ENCODE measurements at places on chromosomes 7 and 10. TPM values are rescaled to one million over a fixed set of nuclear protein-coding genes. Genes with fewer than 3 reads are reported as not detected.

Gene PDK4
- total RNA-seq, result not detected

Gene SEMA4G
- 1.1 TPM for total RNA-seq

Gene PNLIPRP3
- total RNA-seq, result 13.4 TPM

Gene DBNL
- total RNA-seq, result 140 TPM

Gene FKBP14
- total RNA-seq, result 17.5 TPM

Gene NPC1L1
- total RNA-seq, result not detected

Gene CALML5
- total RNA-seq, result 2.4 TPM

Gene LYZL2
- not detected for total RNA-seq

Gene ATOH7
- 0.07 TPM for total RNA-seq

Gene LGI1
- not detected for total RNA-seq

Gene TCAF2
- total RNA-seq, result 0.14 TPM

Gene RPA3
- 88.1 TPM for total RNA-seq

Gene ZNF655
- total RNA-seq, result 55.1 TPM

Gene HOXA1
- total RNA-seq, result 8.3 TPM

Gene RBM20
- total RNA-seq, result not detected

Gene AP1S1
- total RNA-seq, result 164 TPM

Gene LBX1
- total RNA-seq, result not detected

Gene ASAH2
- total RNA-seq, result 4.0 TPM

Gene CEP55
- 58.5 TPM for total RNA-seq

Gene VSIR
- 4.0 TPM for total RNA-seq

Gene SPDYE1
- not detected for total RNA-seq

Gene TOMM7
- 280 TPM for total RNA-seq

Gene GBX1
- total RNA-seq, result not detected

Gene SKAP2
- 18.5 TPM for total RNA-seq

Gene NRG3
- not detected for total RNA-seq

Gene WNT2
- not detected for total RNA-seq

Gene KIAA1549
- 5.1 TPM for total RNA-seq

Gene MMRN2
- total RNA-seq, result 6.2 TPM

Gene KBTBD2
- 31.1 TPM for total RNA-seq

Gene TWIST1
- total RNA-seq, result 0.31 TPM

Gene PNLIPRP2
- not detected for total RNA-seq

Gene CDNF
- 0.34 TPM for total RNA-seq

Gene KIF11
- total RNA-seq, result 34.1 TPM

Gene RNF32
- total RNA-seq, result 0.68 TPM

Gene FLNC
- 0.61 TPM for total RNA-seq

Gene PKD2L1
- total RNA-seq, result not detected

Gene PTPRE
- 14.9 TPM for total RNA-seq

Gene CABCOCO1
- total RNA-seq, result not detected

Gene IFIT3
- 54.8 TPM for total RNA-seq

Gene FGFBP3
- 0.20 TPM for total RNA-seq

Gene SVOPL
- total RNA-seq, result not detected

Gene FAM25C
- total RNA-seq, result 0.92 TPM

Gene MSMB
- total RNA-seq, result not detected

Gene HYAL4
- total RNA-seq, result 0.17 TPM
